Hematopoietic multipotent progenitor cell treated with erythropoietin and hydrocortisone succinate and interleukin-3 and kit ligand, for 17 days (in vitro differentiated cells): ENCODE measurements at places on chromosomes 7 and 10.

DNA sequence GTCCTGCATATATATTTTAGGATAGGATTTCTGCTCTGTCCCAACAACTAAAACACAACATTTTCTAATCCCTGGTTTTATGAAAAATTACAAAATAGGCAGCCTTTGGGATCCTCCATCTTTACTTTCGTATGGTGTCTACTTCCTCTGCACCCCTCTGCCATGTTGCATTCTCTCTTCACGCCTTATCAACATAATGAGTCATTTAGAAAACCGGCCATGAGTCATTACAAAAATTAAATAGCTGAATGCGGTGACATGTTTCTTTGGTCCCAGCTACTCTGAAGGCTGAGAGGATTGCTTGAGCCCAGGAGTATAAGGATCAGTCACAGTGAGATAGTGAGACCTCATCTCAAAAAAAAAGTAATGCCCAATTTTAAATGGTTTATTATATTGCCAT, 148.1 kb upstream of the CELF2 start:
- no peak for DNase-seq

DNA sequence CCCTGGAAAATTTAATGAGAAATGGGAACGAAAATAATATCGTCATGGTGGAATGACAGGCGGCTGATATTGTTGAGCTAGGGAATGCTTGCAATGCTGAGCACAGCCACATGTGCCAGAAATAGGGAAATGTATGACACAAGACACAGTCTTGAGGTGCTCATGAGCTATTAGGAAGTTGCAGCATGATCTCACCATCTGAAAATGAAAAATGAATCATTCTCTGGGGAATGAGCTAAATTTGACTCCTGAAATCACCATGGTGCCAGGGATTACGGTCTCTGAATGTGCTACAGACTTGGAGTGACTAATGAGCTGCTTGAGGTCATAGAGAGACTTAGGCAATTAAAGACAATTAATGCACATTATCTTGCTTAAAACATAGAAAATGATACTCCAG, 845.0 kb downstream of the CNTNAP2 start:
- no peak for DNase-seq

- DNase-seq, result no peak
Measured at GRCh38 chr10:30944005-30944404, 87.7 kb downstream of the ZNF438 start.

DNA sequence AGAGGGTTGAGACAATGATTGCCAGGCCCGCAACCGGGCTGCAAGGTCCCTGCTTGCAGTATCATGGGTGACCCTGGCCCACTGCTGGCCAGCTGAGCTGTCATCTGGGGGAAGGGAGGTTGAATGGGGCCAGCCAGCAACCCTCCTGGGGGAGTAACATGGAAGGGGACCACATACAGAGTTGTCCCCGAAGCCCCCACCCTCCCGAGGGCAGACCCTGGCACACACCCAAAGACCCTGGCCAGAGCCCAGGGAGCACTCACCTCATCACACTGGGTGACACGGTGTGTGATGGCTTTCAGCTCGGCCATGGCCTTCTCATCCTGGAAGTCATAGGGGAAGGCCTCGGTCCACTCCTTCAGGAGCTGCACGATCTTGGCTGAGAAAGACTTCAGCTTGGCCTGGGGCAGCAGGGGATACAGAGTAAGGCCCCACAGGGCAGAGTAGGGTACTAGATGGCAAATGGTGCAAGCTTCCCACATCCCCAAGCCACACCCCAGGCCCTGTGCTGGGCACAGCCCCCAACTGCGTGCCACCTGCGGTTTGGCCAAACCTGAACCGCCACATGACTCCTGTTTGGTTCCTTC, 63.4 kb downstream of the CSGALNACT2 start:
- no peak for DNase-seq

GRCh38 chr7:24438232-24438631, 135.0 kb upstream of the PALS2 start:
- DNase-seq, result no peak

GRCh38 chr10:52578871-52579405, 193.6 kb downstream of the MBL2 start:
- DNase-seq, result no peak

DNA sequence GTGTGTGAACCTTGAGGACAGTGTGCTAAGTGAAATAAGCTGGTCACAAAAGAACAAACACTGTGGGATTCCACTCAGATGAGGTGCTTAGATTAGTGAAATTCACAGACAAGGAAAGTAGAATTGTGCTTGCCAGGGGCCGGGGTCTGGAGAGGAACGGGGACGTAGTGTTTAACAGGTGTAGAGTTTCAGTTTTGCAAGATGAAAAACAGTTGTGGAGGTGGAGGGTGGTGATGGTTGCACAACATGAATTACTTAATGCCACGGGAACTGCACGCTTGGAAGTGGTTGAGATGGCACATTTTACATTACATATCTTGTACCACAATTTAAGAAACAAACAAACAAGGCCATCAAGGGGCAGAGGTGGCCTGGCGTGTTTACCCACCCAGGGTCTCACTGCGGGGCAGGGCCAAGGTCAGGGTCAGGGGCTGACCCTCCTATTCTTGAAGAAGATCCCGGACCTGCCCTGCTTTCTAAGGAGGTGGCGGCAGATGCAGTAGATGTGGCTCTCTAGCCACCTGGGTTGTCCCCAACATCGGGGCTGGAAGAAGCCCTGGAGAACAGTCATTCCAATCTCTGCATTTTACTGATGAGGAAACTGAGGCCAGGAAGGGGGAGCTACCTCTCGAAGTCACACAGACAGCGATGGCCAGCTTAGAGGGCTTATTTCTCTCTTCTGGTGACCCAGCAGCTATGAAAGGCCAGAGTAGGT, 91.5 kb upstream of the LRRC4 start:
- no peak for DNase-seq
